ENCODE measurements at places on chromosomes 2 and 18. TPM values are rescaled to one million over a fixed set of nuclear protein-coding genes. Genes with fewer than 3 reads are reported as not detected.

Gene GALNT3
- polyA plus RNA-seq = 21.6 TPM

Gene TMEM163
- 0.54 TPM for polyA plus RNA-seq

GRCh38 chr2:194166818-194167217 lies 1490.2 kb upstream of the SLC39A10 start:
- H3K4me1 ChIP-seq = no peaks in the 10 kb centered on the region
- H3K27me3 ChIP-seq = no peaks in the 10 kb centered on the region
- no peak overlapping the region for H3K27ac ChIP-seq
- no peaks in the 10 kb centered on the region for H3K36me3 ChIP-seq
- H3K4me3 ChIP-seq = no peak overlapping the region

GRCh38 chr2:108413711-108414095 lies 35.3 kb upstream of the GCC2 start:
- no peak overlapping the region for H3K27ac ChIP-seq
- no peak overlapping the region for H3K4me3 ChIP-seq
- no peaks in the 10 kb centered on the region for H3K36me3 ChIP-seq
- no peak for DNase-seq

Gene MLPH
- 18.9 TPM for polyA plus RNA-seq

- H3K27ac ChIP-seq = no peak overlapping the region
- H3K36me3 ChIP-seq = no peaks in the 10 kb centered on the region
- no peak for DNase-seq
- H3K27me3 ChIP-seq = peaks cover 9% of the 10 kb centered on the region
- no peaks in the 10 kb centered on the region for H3K4me1 ChIP-seq
- H3K4me3 ChIP-seq = no peak overlapping the region
These were observed 12.2 kb upstream of the ATP6V1B1 start for GRCh38 chr2:70923378-70924015.

DNA sequence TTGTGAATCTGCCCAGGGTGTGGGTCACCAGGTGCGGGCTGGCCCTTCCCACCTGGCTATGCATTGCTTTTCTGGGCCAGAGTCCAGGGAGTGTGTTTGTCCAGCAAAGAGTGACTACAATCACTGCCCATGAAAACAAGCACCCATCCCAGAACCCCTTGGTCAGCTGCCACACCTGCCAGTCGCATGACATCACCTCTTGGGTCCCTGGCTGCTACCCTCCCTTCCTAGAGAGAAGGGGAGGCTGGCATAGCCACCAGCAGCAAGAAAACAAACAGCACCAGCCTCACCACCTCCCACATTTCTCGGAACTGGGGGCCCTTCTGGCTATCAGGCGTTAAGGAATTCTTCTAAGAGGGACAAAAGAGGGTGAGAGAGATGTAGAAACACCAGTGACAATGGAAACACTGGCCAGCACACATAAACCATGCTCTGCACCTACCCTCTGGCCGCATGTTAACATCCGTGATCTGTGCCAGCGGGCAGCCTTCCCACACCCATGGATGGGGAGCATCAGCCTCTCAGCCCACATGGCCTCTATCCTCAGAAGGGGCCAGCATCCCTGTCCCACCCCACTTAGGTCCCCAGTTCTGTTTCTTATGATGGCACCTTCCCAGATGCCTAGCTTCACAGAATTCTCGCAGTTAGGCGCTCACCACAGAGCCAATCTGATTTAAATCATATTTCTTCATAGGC lies 109.7 kb upstream of the GLI2 start:
- H3K27ac ChIP-seq = no peak overlapping the region
- H3K4me1 ChIP-seq = no peaks in the 10 kb centered on the region
- DNase-seq = no peak
- no peaks in the 10 kb centered on the region for H3K36me3 ChIP-seq
- H3K4me3 ChIP-seq = no peak overlapping the region

Gene AQP12A
- 1.2 TPM for polyA plus RNA-seq

Gene FANCL
- polyA plus RNA-seq = 16.0 TPM

- H3K27me3 ChIP-seq = no peaks in the 10 kb centered on the region
- H3K4me1 ChIP-seq = no peaks in the 10 kb centered on the region
- no peak for DNase-seq
- no peak overlapping the region for H3K4me3 ChIP-seq
- H3K36me3 ChIP-seq = no peaks in the 10 kb centered on the region
These were observed 111.0 kb downstream of the RBM43 start for GRCh38 chr2:151150331-151151320.

Gene CHRNG
- polyA plus RNA-seq = not detected

- no peaks in the 10 kb centered on the region for H3K27me3 ChIP-seq
- H3K4me1 ChIP-seq = no peaks in the 10 kb centered on the region
- no peak for DNase-seq
- H3K4me3 ChIP-seq = no peak overlapping the region
- H3K27ac ChIP-seq = no peak overlapping the region
- peaks cover 3% of the 10 kb centered on the region for H3K36me3 ChIP-seq
These were observed 91.0 kb downstream of the MAPRE2 start for GRCh38 chr18:35132021-35132902.

- H3K27ac ChIP-seq = no peak overlapping the region
- no peak for DNase-seq
- H3K4me3 ChIP-seq = no peak overlapping the region
These were observed 84.3 kb downstream of the GATA6 start for GRCh38 chr18:22253676-22254075.

DNA sequence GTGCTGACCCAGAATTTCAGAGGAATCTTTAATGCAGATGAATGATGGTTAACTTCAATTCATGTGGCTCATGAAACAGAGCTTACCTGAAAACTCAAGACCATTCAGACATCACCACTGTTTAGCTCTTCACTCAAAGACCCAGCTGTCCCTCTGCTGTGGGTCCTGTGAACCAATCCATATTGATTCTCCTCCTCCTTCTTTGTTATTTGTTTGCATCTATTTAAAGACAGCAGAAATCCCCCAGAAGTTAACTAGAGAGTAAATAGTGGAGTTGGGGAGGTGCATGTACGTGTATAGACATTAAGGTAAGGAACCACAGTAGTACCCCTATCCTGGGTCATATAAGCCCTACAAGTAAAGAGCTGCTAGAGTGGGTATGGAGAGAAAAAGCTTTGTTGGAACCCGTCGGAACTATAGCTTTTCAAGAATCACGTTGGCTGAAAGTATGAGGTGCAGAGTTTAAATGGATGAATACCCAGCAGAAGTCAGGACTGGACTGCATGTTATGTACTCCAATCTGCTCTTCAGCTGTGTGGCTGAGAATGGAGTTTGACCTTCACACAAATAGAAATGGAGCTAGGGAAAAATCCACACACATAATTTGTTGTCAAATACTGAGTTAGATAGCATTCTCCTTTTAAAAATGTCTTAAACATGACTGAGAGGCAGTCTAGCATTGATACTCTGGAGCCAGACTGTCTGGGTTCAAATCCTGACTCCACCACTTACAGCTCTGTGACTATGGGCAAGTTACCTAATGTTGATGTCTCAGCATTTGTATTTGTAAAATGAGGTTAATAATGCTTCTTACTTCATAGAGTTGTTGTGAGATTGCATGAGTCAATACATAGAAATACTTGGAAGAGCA lies 81.7 kb upstream of the HK2 start:
- H3K36me3 ChIP-seq = no peaks in the 10 kb centered on the region
- DNase-seq = no peak

- no peak overlapping the region for H3K4me3 ChIP-seq
- no peaks in the 10 kb centered on the region for H3K4me1 ChIP-seq
- H3K27ac ChIP-seq = no peak overlapping the region
- no peaks in the 10 kb centered on the region for H3K36me3 ChIP-seq
- no peak for DNase-seq
- H3K27me3 ChIP-seq = no peaks in the 10 kb centered on the region
These were observed 1124.9 kb upstream of the ZEB2 start for GRCh38 chr2:145644820-145645302.

DNA sequence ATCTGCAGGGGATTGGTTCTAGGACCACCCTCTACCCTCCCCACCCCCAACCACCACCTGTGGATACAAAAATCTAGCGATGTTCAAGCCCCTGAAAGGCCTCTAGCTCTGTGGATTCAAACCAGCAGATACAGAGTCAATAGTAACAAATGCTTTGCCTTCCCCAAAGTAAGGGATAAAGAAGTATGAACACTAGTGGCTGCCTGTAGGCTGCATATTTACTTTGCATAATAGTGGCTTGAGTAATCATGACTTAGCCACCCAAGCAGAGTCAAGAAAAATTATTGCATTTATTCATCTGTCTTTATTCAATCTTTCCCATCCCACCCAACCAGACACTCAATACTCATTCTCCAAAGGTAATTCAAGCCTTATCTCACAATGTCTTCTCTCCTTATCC lies 43.8 kb downstream of the SOCS6 start:
- no peaks in the 10 kb centered on the region for H3K36me3 ChIP-seq
- no peak overlapping the region for H3K27ac ChIP-seq
- H3K4me1 ChIP-seq = no peaks in the 10 kb centered on the region
- no peak for DNase-seq
- H3K4me3 ChIP-seq = no peak overlapping the region
- H3K27me3 ChIP-seq = no peaks in the 10 kb centered on the region
